ENCODE measurements at places on chromosomes 6 and 20.

DNA sequence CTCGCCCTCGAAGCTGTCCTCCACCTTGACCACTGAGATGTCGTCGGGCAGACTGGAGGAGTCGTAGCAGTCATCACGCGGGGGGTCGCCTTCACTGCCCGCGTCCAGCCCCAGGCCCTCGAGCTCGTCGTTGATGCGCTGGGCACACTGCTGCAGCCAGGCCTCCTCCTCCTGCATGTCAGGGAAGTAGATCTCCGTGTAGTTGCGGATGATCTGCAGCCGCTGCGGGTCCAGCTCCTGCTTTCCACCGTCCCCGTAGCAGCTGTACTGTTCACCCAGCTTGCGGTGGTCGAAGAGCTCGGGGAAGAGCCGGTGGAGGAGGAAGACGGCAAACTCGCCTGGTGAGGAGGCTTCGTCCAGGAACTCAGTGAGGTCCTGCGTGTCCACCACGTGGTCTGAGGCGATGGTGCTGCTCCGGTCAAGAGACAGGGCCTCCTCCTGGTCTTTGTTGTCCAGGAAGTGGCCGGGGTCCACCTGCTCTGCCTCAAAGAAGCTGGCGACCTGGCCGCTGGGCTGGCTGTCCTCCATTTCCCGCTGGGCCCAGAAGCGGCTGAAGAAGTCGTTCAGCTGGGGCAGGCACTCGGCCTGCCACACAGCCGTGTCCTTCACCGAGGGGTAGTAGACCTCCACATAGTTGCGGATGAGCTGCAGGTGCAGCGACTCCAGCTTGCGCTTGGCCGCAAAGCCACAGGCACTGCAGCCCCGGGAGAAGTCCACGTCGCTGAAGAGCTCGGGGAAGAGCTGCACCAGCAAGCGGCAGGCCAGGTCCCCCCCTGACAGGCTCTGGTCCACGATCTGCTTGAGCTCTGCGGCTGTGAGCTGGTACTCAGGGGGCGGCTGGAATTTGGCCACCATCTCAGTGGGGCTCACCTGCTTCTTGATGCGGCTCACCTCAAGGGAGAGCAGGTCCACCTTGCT lies 41.9 kb downstream of the MTRES1 start:
- no peak for DNase-seq

GRCh38 chr20:43940518-43941225 lies 26.0 kb downstream of the TOX2 start:
- no peak for DNase-seq

GRCh38 chr6:119443993-119444641 lies 94.6 kb upstream of the MAN1A1 start:
- DNase-seq = no peak

DNA sequence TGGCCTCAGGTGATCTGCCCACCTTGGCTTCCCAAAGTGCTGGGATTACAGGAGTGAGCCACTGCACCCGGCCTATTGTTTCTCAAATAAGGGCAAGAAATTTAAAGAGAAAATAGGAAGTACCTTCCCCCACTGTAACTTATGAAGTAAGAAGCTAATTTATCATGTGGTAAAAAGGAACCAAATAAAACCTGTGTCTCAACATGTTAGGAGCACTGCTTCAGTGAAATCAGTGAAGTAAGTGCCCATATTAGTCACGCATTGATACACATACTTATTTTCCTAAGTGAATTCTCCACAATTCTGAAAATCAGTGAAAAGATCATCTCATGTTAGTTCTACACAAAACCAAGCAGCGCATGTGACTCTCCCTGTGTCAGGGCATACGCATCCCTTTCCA lies 14.2 kb upstream of the LPA start:
- no peak for DNase-seq

GRCh38 chr6:5061152-5061551 lies 24.0 kb upstream of the PPP1R3G start:
- DNase-seq = no peak

DNA sequence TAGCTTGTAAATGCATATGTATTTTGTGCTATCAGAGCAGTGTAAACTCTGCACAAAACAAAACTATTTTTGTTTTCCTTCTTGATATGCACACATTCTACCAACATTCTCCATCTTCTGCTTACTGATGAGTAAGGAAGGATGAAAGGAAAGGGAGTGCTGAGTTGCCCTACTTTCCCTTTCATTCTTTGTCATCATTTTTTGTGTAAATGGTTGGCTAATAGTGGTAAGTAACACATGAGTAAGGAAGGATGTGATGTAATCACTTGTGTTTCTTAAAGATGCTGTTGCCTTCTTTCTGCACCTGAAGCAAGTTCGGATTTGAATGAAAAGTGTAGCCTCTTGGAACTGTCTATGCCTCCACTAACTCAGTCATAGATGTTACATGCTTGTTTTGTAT lies 4.6 kb upstream of the REV3L start:
- DNase-seq = no peak

DNA sequence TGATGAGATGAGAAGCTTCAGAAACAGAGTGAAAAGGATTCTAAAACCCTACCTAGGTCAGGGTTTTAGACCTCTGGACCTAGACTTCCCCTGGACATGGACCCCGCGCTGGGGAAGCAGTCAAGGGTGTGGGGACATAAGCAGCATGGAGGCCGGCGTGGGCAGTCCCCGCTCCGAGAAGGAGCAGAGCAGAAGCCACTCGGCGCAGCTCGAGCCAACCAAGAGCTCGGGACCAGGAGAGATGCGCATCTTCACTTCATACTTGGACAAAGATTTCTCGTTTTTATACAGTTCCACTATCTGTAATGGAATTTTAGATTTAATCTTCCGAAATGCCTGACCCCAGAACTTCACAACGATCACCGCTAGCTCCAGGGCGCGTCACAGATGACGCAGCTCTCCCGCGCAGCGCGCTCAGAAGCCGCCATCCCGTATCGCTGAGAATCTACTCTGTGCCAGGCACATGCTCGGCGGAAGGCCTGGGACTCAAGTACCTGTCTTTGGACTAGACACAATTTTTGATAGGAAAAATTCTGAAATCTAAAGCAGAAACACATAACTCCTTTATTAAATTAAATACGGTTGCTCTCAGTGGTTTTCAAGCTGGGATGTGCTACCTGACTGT lies 60.3 kb downstream of the WDR27 start:
- no peak for DNase-seq
